ENCODE measurements at places on chromosomes 12 and 14.

DNA sequence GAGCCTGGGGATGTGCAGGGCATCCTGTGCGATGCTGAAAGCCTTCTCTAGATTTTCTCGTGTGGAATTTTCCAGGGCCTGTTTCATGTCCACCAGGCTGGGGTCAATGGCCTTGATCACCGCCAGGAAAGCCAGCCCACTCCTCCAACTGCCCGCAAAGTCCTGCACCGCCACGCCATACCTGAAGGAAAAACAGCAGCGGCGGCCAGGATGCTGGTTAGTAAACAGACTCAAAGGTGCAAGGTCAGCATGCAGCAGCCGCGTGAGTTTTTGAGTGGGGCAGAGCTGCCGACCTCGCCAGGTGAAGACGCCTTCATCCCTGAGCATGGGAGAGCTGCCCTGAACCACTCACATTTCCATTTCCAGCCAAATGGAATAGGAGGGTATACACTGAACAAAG, 53.4 kb upstream of the DICER1 start:
- no peak for DNase-seq

DNA sequence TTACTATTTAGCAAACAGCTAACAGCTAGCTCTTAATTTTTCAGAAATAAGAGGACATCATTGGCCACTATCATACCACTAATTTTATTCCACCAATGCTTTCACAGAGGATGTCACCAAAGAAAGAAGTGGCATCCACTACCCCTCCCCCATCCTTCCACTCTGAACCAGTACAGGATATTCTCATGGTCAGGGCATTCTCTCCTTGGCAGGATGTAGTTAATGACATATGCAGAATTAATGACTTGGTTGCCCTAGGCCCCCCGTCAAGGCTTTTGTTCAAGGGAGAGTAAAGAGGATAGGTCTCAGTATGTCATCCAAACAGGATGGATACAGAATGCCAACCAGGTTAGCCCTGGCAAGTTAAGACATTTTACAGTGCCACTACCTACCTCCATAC, 18.9 kb upstream of the NUP107 start:
- no peak for DNase-seq

DNA sequence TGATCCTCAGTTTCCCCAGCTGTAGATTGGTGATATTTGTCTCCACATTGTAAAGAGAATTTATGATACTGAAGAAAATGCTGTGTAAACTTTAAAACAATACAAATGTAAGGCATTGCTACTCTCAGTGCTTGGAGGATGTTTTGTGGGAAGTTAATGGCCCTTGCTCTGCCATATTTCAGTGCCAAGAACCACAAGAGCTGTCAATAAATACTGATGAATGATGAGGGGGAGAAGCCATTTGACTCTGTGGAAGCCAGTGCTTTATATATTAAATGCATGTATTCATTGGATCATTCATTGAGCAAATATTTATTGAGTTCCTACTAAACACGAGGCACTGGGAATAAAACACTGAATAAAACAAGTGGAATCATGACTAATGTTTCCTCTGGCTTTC, 30.8 kb downstream of the CACNA1C start:
- DNase-seq, result no peak

DNA sequence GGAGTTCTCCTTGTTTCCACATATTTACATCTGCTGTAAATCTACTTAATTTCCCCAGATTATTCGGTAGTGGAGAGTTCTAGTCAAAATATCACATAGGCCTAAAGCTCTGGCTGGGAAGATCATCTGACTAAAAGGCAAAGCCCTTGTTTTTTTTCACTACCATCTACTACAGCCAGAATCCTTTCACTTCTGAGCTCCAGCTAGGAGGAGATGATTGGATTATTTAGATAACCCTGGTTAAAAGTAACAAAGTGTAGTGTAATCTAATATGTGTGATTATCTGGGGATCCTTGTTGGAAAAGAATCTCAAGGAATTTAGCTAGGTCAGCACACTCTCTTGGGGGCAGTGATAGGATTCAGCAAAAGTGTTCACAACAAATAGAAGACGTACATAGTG, 125.4 kb downstream of the DYRK2 start:
- DNase-seq, result no peak

GRCh38 chr14:73712540-73713180, 1.5 kb downstream of the PNMA1 start:
- no peak for DNase-seq

DNA sequence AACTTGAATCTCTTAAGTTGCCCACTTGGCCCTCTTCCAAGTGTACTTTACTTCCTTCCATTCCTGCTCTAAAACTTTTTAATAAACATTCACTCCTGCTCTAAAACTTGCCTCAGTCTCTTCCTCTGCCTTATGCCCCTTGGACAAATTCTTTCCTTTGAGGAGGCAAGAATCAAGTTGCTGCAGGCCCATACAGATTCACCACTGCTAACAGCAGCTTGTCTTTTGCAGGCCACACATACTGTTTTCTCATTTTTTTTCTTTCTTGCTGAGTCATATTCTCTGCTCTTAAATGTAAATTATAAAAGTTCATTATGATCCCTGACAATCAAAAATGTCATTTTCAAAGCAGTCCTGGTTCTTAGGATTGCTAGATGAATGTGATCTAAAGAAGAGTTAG, 1820.8 kb upstream of the FLRT2 start:
- no peak for DNase-seq

- no peak for DNase-seq
Measured at GRCh38 chr12:28172434-28173030, 17.7 kb upstream of the CCDC91 start.

- DNase-seq, result no peak
Measured at GRCh38 chr14:102738373-102739189, 38.7 kb upstream of the TRAF3 start.

DNA sequence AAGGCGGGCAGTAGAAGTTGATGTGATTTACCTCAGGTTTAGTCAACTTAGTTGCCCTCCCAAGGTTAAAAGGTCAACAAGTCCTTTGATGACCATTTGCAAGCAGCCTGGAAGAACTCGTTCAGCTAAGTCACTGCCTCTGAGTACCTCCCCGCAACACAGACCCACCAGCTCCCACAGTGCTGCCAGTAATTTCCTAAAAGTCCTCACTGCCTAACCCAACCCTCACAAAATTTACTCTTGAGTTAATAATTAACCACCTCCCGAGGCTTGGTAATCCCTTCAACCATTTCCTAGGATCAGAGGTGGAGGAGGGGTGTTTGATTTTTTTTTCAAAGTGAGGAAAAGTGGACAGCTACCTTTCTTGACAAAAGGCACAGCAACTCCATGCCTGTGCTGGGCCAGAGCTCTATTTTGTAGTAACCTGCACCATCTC, 55.8 kb downstream of the MAP3K9 start:
- no peak for DNase-seq

GRCh38 chr12:105911966-105912365, 226.8 kb downstream of the NUAK1 start:
- no peak for DNase-seq

DNA sequence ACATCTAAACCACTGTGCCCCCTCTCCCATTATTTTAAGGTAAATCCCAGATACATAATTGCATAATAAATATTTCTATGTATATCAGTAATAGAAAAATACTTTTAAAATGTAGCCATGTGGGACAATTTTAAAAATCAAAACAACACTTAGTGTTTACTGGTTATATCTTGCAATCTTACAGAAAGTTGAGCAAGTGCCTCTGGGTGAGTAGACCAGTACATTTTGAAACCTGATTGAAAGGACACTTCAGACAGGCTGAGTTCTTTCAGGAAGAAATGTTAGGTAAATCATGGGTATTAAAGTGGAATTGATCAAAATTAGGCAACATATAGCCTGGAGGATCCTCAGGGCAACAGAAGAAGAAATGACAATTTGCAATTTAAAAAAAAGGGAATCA, 7.2 kb downstream of the SLC38A4 start:
- DNase-seq, result no peak

- DNase-seq, result no peak
Measured at GRCh38 chr12:52964556-52965336, 15.8 kb downstream of the KRT18 start.

DNA sequence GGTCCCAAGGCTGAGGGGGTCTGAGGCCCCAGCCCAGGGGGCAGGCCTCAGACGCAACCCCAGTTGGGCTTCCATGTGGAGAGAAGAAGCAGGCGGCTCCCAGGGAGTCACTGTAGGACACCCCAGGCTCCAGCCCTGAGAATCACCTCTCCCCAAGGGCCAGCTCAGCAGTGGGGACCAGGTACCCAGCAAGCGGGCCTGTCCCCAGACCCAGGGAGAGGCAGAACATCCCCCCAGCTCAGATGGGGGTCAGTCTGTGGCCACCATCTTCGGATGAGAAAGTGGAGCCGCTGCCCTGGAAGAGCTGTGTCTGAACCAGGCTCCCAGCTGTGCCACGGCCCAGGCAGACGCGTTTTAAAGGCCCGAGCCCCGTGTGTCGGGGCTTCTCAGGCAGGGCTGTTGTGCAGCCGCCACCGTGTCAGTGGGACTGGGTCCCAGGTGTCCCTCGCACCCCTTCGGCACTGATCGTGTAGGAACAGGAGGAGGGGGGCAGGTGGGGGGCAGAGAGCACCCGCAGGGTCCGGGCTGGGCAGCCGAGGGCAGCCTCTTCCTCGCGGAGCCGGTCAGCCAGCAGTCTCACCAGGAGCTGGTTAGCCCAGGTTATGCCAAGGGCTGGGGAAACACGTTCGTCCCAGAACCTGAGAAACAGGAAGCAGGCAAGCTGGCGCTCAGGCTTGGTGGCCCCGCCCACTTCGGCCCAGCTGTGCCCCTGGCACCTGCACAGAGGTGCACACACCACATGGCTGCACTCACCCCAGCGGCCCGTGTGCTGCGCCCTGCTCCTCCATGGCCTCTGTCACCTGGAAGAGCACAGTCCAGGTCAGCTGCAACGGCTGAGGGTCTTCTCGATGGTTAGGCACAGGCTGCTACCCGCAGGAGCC, 16.6 kb downstream of the XRCC3 start:
- no peak for DNase-seq

GRCh38 chr14:89654998-89655397, 238.0 kb upstream of the FOXN3 start:
- DNase-seq, result no peak

DNA sequence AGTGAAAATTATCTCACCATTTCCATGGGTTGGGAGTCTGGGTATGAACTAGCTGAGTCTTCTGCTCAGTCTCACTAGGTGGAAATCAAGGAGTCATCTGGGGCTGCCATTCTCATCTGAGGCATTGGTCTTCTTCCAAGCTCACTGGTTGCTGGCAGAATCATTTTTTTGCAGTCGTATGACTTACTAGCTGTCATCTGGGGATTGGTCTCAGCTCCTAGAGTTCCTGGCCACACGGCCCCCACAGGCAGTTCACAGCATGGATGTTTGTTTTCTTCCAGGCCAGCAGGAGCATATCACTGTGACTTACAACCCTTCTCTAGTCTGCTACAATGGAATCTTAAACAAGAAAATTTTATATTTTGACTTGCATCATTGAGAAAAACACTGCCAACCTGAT, 18.6 kb upstream of the OR10AD1 start:
- DNase-seq, result no peak

DNA sequence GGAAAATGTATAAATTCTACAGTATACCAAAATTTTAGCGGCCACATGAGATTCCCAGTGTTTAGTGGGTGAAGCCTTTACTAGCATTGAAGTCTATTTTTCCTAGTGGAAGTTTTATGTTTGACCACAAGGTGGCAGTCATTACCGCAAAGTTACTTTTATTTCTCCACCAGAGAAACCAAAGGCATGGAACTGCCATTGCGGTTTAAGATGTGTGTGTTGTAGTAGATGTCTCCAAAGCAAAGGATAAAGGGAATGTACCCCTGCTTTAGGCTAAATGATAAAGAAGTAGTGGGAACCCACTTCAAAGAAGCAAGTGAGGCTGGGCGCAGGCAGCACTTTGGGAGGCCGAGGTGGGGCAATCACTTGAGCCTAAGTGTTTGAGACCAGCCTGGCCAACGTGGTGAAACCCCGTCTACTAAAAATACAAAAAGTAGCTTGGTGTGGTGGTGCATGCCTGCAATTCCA, 140.5 kb downstream of the PRKCH start:
- no peak for DNase-seq

DNA sequence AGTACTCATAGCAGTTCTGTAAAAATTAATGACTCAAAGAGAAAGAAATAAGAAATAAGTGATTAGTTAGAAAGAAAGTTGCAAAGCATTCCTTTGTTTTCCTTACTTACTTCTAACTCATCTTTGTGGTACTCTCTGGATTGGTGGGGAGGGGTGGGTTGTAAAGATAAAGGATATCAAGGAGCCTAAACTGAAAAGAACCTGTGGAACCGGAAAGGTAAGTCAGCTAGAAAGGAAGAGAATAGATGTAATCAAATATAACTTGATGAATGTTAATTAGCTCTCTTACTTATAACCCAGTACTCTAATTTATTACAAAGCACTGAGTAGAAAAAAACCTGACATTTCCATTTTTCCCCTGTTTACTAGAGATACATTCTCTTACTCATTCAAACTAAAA, 37.5 kb upstream of the KRR1 start:
- DNase-seq, result no peak

GRCh38 chr14:47150267-47150666, 498.7 kb upstream of the RPL10L start:
- DNase-seq, result no peak

GRCh38 chr12:80531646-80532045, 87.6 kb downstream of the PTPRQ start:
- no peak for DNase-seq

GRCh38 chr12:131230340-131231031, 276.8 kb downstream of the ADGRD1 start:
- no peak for DNase-seq

GRCh38 chr12:87812681-87813080, 216.5 kb downstream of the C12orf50 start:
- no peak for DNase-seq

DNA sequence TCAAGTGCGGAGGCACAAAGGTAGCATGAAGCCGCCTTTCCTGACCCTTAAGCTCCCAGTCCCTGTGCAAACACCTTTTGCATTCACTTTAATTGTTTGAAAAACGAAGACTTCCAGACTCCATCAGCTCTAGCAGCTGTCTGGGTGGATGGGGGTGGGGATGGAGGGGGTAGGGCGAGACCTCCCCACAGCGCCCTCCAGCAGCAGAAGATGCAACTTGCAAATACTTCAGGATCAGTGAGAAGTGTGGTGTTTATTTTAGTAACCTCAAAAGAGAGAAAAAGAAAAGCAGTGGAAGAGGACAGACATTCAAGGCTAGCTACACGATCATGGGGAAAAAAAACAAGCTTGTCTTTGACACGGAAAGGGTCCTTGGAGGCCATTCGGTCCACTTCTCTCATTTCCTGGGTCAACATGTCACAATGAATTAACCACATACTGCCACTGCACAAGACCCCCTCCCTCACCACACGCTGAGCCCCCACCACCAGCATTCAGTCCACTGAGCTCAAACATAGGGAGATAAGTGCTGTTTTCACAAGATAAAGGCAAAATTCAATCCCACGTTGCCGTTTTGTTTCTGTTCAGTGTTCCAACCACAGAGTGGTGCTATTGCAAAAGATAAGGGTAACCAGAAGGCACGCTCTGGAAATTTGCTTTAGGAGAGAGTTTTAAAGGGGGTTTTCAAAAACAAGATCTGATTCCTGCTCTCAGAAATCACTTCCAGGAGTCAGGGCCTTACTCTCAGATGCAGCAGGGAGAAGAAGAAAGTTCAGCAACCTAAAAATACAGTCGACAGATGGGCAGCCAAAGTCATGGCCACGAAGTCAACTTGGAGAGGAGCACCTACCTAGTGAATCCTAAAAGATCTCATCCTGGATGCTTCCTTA, 3.3 kb upstream of the NTF3 start:
- no peak for DNase-seq
